ENCODE measurements at places on chromosomes 13 and 19.

GRCh38 chr19:33406521-33407139 is 33.1 kb downstream of the CEBPG start:
- DNase-seq, result peak; percentile 60

DNA sequence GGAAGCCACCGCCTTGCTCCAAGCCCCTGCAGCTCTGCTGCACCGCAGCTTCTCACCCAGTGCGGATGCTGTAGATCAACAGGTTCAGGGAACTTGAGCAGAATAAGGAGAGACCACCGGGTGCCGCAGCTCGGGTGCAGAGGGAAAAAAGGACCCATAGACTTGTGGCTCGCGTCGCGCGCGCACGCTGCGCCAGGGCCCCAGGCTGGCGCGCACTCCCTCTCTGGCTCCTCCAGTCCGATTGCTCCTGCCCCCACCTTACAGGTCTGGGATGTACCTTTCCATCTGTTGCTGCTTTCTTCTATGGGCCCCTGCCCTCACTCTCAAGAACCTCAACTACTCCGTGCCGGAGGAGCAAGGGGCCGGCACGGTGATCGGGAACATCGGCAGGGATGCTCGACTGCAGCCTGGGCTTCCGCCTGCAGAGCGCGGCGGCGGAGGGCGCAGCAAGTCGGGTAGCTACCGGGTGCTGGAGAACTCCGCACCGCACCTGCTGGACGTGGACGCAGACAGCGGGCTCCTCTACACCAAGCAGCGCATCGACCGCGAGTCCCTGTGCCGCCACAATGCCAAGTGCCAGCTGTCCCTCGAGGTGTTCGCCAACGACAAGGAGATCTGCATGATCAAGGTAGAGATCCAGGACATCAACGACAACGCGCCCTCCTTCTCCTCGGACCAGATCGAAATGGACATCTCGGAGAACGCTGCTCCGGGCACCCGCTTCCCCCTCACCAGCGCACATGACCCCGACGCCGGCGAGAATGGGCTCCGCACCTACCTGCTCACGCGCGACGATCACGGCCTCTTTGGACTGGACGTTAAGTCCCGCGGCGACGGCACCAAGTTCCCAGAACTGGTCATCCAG is 964 bp downstream of the PCDH17 start:
- no peak for DNase-seq

GRCh38 chr13:35157143-35157755 is 215.2 kb downstream of the NBEA start:
- DNase-seq, result no peak

DNA sequence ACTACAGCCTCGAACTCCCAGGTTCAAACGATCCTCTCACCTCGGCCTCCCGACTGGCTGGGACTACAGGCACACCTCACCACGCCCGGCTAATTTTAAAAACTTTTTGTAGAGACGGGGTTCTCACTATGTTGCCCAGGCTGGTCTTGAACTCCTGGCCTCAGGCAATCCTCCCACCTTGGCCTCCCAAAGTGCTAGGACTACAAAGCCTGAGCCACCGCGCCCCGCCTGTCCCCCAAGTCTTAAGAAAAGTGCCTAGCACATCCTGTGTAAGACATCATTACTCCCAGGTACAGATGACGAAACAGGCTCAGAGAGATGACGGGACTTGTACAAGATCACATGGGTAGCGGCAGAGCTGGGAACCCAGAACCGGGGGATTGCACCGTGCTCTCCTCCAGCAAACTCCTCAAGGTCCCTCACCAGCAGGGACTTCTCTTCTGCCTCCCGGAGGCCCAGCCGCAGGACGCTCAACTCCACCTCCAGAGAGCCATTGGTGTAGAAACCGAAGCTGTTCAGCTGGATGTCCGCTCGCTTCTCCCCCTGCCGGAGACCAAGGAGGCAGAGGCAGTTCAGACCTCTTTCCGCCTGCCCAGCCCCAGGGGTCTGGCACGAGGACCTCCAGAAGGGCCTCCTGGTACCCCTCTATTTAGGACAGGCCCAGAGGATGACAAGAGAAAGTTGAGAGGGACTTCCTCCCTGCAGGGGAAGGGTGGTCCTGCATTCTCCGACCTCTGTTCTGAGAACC is 1.0 kb downstream of the GPR108 start:
- DNase-seq, result peak; percentile 73

GRCh38 chr19:18633321-18633720 is 3.5 kb upstream of the KLHL26 start:
- no peak for DNase-seq

GRCh38 chr13:46668302-46668720 is 115.3 kb downstream of the LRCH1 start:
- no peak for DNase-seq

DNA sequence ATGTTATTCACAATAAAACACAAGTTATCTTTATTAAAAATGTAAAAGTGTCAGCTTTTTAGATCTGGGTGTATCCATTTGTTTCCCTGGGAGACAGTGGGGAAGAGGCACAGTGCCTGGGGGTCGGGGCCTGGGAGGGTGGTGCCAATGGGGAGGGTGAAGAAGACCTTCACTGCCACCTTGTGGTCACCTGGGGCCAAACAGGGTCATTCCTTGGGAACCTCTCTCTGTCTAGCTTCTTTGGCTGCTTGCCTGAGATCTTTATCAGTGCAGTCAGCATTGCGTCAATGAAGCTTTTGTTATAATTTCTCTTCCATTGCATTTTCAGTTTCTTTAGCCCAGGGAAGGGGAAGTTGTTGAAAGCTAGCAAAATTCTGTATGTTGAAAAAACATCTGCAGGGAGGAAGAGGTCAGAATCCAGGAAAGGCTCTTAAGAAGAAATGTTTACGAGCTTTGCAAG is 39.1 kb downstream of the PCDH8 start:
- DNase-seq, result no peak

- no peak for DNase-seq
Observed at GRCh38 chr19:44306283-44306682, 1.5 kb upstream of the ZNF235 start.

DNA sequence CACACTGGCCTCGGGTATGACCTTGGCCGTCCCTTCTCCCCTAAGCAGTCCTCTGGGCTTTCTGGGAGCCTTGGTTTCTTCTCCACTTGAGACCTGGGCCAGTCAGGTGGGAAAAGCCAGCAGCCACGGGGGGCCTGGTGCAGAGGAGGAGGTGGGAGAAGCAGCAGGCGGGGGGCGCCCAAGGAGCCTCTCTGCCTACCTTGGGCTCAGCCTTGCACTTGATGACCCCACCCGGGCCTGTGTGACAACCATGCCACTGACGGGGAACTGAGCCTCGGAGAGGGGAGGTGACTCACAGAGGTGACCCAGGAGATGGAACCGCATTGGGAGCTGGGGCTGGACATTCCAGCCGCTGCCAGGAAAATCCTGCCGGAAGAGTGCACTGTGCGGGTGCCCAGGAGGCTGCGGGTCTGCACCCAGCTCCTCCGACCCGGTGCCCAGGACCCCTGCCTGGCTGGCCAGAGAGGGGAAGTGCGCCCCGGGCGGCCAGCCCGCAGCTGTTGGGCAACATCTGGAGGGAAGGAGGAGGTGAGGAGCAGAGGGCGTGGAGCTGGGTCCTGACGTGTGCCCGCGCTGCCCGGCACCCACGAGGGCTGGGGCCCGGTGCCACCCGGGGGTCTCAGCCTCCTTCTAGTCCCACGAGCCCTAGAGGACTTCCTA is 23.4 kb upstream of the SLC7A10 start:
- DNase-seq, result no peak

DNA sequence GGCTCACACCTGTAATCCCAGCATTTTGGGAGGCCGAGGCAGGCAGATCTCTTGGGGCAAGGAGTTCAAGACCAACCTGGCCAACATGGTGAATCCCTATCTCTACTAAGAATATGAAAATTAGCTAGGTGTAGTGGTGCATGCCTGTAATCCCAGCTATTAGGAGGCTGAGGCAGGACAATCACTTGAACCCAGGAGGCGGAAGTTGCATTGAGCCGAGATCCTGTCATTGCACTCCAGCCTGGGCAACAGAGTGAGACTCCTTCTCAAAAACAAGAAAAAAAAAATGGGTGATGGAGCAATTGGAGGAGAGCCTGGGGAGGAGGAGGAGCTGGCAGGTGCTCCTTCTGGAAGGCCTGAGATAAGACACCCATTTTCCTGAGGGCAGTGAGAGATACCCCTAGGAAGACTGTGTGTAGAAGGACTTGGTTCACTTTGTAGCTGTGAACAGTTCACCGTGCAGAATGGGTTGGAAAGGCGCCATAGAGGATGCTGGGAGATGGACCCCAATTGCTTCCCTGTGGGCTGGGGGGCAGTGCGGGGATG is 8.7 kb upstream of the CARM1 start:
- DNase-seq, result no peak

GRCh38 chr19:35915443-35915842 is 7.3 kb upstream of the TYROBP start:
- no peak for DNase-seq

- no peak for DNase-seq
Observed at GRCh38 chr13:84121456-84121855, 239.2 kb upstream of the SLITRK1 start.

- no peak for DNase-seq
Observed at GRCh38 chr19:7961920-7962626, 18.6 kb upstream of the TIMM44 start.

DNA sequence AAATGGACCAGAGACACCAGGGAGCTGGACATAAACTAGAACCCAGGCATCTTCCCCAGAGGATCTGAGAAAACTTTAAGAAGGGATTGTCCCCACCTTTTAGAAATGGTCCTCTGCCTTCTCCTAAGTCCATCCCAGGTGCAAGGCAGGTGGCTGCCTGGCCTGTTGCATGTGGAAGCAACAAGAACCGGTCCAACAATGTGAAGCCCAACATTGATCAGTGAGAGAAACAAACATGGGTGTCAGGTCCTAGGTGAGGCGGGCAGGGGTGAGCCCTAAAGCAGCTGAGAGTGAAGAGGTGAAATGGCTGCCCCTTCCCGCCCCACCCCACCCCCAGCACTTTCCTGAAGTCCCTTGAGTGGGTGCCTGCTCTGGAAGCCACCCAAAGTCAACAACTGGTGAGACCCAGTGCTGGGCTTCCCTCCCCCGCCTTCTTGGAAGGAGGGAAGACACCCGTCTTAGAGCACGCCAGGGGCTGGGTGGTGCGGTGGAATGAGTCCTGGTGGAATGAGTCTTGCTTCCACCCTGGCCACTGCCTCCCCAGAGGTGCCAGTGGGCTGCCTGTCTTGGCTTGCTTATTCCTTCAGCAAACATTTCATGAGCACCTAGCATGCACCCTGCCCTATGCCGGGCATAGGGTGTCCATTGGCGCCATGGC is 1.7 kb downstream of the AP1M1 start:
- no peak for DNase-seq

DNA sequence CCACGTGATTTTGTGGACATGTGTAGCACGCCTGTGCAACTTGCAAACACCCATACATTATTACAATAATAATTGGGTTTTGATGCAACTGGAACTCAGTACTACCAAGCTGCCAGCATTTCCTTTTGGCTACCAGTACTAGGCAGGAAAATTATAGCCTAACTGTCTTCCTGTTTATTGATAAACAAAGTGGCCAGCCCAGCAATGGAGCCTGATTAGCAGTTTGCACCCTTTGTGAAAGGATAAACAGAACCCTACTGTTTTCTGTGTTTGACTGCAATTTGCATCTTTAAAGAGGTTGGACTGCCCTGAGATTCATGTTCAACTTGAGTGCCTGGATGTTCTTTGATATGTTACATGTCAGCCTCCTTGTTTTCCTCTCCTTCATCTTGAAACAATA is 173.9 kb downstream of the ZIC5 start:
- no peak for DNase-seq

- no peak for DNase-seq
Observed at GRCh38 chr19:32357720-32358119, 12.3 kb downstream of the ZNF507 start.

GRCh38 chr13:73672492-73672891 is 461.7 kb downstream of the KLF12 start:
- no peak for DNase-seq

Data from T-helper 2 cell (primary cell).